Glomerular endothelial cell (primary cell): ENCODE measurements at places on chromosomes 11 and 22. TPM values are rescaled to one million over a fixed set of nuclear protein-coding genes. Genes with fewer than 3 reads are reported as not detected.

The GTSE1 gene
- total RNA-seq: 1.5 and 7.5 TPM in 2 replicates

The DUSP8 gene
- total RNA-seq: 5.9 and 8.9 TPM in 2 replicates

The ZP1 gene
- total RNA-seq: not detected in 2 replicates

- DNase-seq: no peak
Observed at GRCh38 chr22:47805394-47805935, 1043.0 kb downstream of the TBC1D22A start.

GRCh38 chr22:33167998-33168790 lies 110.0 kb upstream of the SYN3 start:
- DNase-seq: no peak

- no peak for DNase-seq
Observed at GRCh38 chr11:114027926-114028325, 31.6 kb upstream of the ZBTB16 start.

- DNase-seq: no peak
Observed at GRCh38 chr11:130655300-130655699, 206.9 kb downstream of the ADAMTS15 start.

GRCh38 chr11:20337526-20338154 lies 25.9 kb upstream of the HTATIP2 start:
- no peak for DNase-seq

GRCh38 chr22:30078320-30079311 lies 1.6 kb upstream of the HORMAD2 start:
- DNase-seq: no peak
